Fibroblast of lung (primary cell): ENCODE measurements at places on chromosomes 1 and 21. TPM values are rescaled to one million over a fixed set of nuclear protein-coding genes. Genes with fewer than 3 reads are reported as not detected.

GRCh38 chr1:22629886-22630285, 6.5 kb upstream of the C1QA start:
- no peak for DNase-seq

GRCh38 chr1:209160230-209160629, 423.3 kb upstream of the CAMK1G start:
- no peak for DNase-seq

- DNase-seq = no peak
Observed at GRCh38 chr21:14479241-14479786, 66.8 kb downstream of the SAMSN1 start.

DNA sequence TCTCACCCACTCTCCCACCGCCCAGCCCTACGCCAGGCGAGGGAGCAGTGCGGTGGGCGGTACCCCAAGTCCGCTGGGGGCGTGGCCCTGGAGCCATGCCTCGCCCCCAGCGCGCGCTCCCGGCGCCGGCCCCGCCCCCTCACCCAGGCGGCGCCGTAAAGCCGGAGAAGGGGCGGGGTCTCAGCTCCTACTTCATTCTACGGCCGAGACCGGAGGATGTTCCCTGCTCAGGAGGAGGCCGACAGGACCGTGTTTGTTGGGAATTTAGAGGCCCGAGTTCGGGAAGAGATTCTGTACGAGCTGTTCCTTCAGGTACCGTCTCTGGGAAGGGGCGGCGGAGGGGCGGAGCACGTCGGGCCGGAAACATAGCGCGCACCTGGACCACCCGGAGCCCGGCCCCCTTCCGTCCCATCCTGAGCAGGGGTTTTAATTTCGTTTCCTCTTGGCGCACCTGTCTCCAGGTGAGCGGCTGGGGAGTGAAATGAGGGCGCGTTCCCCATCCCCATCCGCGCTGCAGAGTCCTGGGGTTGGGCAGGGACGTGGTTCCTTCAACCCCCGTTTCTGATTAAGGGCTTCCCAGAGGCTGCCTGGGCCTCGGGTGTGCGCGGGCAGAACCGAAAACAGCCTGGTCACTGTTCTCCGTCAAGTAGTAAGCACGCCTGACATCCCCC, at the start of gene RBM11:
Gene RBM11, plus strand, starts transcription at position 187 of the 671 bp plus-strand sequence. Its CDS starts 30 bp downstream, at position 217.
- DNase-seq = peak; percentile 6

GRCh38 chr21:46284077-46284644, 1.2 kb downstream of the MCM3AP start:
- no peak for DNase-seq

DNA sequence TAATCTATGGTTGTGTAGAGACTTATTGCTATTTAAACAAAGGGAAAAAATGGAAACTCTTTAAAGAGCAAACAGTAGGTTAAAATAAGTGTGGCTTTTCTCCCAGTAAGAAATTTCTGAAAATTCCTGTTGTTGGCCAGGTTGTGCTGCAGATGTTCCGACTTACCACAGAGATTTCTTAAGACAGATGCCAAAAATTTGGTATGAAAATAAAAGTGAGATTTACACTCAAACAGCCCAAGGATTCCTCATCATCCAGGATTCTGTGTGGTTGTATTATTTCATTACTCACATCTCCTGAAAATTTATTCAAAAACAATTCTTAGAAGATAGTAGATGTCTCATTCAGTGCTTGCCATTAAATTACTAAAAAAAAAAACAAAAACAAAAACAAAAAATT, 296.7 kb upstream of the PTBP2 start:
- DNase-seq = peak; percentile 11

- peak; percentile 66 for DNase-seq
Observed at GRCh38 chr1:192747301-192747700, 61.5 kb upstream of the RGS2 start.

DNA sequence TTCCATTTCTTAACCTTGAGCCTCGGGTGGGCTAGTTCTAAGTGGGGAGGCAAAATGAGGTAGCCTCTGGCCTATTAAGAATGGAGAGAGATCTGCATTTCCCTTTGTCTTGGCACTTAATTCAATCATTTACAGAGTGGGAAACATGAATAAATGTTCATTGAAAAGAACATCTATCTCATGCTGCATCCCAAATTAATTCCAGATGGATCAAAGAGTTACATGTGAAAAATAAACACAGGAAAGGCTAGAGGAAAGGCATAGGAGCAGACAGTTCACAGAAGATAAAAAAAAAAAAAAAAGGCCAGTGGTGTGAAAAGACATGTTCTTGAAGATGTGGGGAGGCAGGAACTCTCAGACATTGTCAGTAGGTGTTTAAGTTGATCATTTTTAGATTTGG, 35.7 kb upstream of the EPS8L3 start:
- no peak for DNase-seq

GRCh38 chr1:172476218-172476811, 32.4 kb upstream of the PIGC start:
- DNase-seq = no peak

DNA sequence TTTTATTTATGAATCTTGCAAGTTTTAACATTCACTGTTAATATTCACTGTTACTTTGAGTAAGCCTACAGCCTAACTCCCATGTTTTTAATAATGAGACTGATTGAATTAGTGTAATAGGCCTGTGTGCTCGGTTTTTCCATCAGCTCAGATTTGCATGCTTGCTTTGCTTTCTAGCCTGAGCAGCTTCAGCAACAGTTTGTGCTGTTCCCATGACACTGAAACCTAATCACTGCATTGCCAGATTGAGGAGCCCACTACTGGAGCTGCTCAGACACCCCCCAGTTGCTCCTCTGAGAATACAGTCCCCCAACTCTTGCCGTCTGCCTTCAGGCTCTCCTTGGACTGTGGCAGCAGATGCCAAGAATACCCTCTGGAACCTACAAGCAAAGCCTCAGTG, 695.4 kb downstream of the BRINP3 start:
- no peak for DNase-seq

DNA sequence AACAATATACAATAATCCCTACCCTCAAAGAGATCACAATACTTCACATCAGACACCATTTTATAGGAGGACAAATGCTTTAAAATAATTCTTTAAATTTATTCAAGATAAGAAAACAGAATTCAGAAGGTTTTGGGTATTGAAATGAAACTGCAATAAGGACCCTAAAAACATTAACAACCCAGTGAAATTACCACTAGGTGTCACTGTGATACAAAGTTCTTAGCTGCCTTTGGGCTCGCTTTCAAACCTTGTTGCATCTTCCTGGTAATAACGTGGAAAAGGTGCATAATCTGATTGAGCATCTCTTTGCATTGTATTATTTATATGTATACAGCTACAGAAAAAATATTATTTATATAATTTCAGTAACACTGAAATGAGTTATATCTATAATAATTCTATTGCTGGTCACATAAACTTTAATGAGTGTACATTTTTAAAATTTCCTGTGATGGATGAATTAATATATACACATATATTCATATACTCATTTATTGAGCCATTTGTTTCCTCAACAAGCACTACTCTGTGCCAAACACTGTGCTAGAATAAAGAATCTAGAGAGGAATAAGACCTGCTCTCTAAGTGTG, 185.2 kb downstream of the FAF1 start:
- peak; percentile 77 for DNase-seq

DNA sequence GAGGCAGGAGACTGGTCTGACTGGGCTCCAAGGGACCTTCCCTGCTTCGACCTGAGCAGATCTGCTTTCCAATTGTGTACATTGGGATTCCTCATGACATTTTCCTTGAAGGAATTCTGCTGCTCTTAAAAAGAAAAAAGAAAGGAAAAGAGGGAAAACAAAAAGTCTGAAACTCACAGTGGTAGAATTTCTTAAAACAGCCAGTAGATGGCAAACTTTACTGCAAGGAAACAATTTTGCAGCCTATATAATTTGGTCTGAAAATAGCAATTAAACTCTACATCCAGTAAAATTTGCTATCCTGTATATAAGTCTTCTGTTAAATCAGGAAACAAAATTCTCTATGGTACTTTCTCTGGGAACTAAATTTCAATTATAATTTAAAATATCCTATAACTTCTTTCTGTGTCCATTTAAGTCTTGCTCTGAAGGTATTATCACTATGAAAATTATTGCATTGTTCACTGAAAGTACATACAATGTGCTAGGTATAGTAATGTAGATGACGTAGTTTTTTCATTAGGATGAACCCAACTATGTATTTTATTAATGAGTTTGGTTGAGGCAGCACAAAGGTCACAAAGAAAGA, 59.8 kb downstream of the CRB1 start:
- peak; percentile 9 for DNase-seq

DNA sequence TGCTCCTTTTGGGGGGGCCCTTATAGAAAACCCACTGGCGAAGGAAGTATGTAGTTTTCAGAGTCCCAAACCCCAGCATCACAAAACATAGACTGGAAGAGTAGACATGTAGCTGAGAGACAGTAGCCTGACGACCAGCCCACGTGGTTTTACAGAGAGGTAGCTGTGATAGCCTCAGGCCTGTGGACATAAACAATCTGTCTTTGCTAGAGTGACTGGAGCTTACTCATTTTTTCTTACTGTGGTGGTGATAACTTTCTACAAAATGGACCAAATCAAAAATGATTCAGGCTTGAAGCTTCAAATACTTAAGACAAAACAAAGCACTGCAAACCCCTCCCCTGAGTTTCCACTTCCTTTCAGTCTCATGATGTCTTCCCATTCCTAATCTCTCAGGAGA, 497.0 kb downstream of the RWDD3 start:
- no peak for DNase-seq

GRCh38 chr1:45018599-45019230, 6.7 kb downstream of the UROD start:
- DNase-seq = peak; percentile 56

DNA sequence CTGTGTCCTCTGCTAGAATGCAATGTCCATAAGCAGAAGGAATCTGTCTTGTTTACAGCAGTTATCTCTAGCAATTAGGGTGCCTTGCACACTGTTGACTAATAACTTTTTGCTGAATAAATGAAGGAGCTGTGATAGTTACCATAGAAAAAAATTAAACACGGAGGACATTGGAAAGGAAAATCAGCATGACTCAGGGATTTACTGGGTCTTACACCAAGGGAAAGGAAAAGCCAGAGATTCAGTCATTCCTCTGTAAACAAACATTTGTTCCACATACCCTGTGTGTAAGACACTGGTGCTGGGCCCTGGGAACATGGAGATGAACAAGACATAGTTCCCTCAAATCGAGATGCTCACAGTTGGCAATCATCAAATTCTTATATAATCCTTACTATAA, 183.3 kb downstream of the PTGER3 start:
- no peak for DNase-seq

- DNase-seq = no peak
Observed at GRCh38 chr1:236736761-236737160, 50.5 kb downstream of the ACTN2 start.

DNA sequence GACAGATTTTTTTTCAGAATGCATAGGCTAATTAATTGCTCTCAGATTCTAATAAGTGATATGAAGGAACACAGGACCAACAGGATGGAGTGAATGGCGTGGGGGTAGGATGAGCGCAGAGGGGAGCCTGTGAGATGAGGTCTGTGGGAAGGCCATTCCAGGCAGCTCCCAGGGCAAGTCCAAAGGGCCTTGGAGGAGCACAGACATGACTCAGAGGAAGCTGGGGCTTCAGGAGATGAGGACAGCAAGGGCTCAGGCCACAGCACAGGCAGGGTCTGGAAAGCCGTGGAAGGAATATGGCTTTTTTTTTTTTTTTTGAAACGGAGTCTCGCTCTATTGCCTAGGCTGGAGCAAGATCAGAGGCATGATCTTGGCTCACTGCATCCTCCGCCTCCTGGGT, 35.1 kb downstream of the FMN2 start:
- DNase-seq = peak; percentile 23

DNA sequence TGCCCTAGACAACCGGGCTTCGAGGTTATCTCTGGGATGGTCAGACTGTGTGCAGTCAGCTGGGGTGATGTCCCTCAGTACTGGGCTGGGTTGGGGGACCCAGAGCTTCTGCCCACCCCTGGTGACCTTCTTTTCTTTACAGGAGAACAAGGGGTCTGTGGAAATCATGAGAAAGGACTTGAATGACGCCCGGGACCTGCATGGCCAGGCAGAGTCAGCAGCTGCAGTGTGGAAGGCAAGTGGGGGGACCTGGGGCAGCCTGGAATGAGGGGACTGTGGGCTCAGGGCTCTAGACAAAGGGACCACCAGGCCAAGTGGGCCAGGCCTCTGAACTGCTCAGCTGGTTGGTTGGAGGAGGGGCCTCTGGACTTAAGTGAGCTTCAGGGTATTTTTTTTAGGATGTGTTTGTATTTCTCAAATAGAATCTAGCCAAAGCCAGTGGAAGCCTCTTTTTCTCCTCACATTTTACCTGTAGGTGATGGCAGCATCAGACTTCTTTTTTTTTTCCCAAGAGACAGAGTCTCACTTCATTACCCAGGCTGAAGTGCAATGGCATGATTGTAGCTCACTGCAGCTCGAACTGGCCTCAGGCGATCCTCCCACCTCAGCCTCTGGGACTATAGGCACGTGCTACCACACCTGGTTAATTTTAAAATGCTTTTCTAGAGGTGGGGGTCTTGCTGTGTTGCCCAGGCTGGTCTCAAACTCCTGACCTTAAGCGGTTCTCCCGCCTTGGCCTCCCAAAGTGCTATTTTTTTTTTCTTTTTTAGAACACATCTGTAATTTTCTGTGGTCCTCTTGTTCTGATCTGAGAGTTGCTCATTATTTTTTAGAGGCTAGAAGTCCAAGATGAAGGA, 1.9 kb downstream of the RNF187 start:
- DNase-seq = no peak

GRCh38 chr1:59020151-59020997, 236.5 kb upstream of the JUN start:
- peak; percentile 78 for DNase-seq

GRCh38 chr1:25247829-25248754, 838 bp upstream of the RSRP1 start:
- DNase-seq = no peak

DNA sequence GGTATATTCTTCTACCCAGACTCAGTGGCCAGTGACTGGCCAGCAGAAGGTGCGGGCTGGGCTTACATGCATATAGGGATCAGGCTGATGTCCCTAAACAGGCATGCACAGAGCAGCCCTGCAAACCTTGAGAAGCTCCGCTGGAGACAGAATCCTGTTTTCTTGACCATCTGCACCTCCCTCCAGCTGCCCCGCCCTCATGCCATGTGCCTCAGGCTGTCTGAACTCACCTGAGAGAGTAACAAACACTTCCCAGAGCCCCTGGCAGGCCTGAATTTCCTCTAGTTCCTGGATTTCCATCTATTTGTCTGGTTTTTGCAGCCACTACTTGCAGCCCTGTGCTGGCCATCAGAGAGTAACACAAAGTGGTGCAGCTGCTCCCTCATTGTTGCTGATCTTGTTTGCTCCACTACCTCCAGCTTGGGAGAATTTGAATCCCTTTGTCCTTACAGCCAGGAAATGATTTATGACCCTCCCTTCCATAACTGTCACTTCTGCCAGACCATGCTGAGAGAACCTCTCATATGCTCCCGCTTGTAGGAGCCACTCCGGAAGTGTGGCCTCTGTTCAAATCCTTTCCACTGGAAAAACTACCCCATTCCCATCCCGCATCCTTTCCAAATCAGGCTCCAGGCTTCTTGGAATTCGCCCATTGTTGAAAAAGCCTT, 113.6 kb downstream of the NMNAT2 start:
- no peak for DNase-seq

The BATF3 gene
- polyA plus RNA-seq = 3.6 and 9.1 TPM in 2 replicates

The PLA2G5 gene
- polyA plus RNA-seq = 1.1 and 7.2 TPM in 2 replicates

The MCOLN3 gene
- polyA plus RNA-seq = 1.7 and 2.7 TPM in 2 replicates

The COP1 gene
- polyA plus RNA-seq = 36.6 and 42.0 TPM in 2 replicates

The NT5C1A gene
- not detected in 2 replicates for polyA plus RNA-seq

The AGT gene
- 0.38 and 3.7 TPM in 2 replicates for polyA plus RNA-seq

The FCAMR gene
- not detected in 2 replicates for polyA plus RNA-seq

The SNIP1 gene
- 8.0 and 8.2 TPM in 2 replicates for polyA plus RNA-seq

The FCGR2B gene
- not detected in 2 replicates for polyA plus RNA-seq

The SLC39A1 gene
- 80.5 and 94.4 TPM in 2 replicates for polyA plus RNA-seq

The RNPEP gene
- polyA plus RNA-seq = 56.9 and 63.1 TPM in 2 replicates

The KRTAP10-10 gene
- not detected in 2 replicates for polyA plus RNA-seq

The PACC1 gene
- polyA plus RNA-seq = 5.7 and 8.4 TPM in 2 replicates
